ENCODE measurements at places on chromosomes 1 and 21.

DNA sequence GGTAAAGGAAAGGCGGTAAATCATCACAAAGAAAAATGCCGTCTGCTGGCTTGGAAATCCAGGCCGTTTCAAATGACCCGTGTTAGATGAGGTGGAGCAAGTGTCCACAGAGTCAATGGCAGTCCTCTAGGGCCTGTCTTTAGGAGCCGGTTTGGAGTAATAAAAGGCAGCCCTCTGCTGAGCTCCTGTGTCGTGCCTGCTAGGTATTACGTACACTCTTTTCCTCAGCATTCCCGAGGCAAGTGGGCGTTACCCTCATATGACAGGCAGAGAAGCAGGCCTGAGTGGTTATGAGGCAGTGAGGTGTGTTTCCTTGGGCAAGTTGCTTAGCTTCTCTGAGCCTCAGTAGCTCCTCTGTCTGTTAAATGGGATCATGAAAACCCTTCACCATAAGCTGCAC is 7.7 kb downstream of the NENF start:
- no peak for DNase-seq

DNA sequence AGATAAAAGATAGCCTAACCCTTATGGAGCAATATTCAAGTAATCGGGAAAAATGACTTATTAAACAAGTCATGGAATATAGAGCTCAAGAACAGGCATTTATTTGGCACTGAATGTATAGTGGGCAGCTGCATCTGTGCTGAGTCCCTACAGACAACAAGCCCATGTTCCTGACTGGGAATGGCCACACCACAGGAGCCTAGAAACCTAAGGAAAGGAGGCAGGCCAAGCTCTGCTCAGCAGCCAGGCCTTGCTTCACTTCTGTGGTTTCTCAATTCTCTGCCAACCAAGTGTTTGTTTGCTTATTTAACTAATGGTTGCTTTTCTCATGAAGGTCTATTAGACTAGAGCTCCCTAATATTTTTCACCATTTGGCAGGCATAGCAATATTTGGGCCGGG is 21.5 kb downstream of the AK2 start:
- DNase-seq: no peak

GRCh38 chr1:82225421-82226185 is 424.9 kb downstream of the ADGRL2 start:
- peak; percentile 83 for DNase-seq

DNA sequence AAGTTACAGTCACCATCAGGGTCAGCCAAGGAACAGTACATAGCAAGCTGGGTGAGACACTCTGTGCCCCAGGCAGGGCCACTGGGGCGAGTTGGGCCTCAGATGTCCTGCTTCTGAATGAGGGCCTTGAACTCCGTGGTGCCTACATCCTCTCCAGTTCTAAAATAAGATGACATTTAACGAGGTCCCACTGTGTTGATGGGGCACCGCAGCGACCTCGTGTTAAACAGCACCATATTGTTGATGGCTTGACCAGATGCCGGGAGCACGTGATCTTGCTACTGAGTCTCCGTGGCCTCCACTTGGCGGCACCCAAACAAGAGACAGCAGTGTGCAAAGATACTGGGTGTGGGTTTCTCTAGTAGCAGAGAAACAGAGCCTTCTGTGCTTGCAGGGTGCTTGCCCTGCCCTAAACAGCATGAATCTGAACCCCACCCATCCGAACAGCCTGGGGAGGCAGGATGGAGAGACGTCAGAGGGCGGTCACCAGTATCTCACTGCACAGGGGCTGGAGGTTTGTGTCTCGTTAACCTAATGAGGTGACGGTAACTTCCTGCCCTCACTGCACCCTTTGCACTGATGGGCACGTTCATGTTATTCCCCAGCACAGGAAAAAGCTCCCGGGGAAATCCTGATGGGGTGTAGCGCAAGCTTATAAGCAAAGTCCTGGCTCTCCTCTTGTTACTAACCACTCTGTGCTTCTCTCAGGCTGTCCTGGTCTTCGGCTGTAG is 324.4 kb downstream of the AJAP1 start:
- no peak for DNase-seq

GRCh38 chr1:164629971-164630370 is 71.0 kb downstream of the PBX1 start:
- no peak for DNase-seq

GRCh38 chr1:82179131-82179530 is 378.4 kb downstream of the ADGRL2 start:
- no peak for DNase-seq

DNA sequence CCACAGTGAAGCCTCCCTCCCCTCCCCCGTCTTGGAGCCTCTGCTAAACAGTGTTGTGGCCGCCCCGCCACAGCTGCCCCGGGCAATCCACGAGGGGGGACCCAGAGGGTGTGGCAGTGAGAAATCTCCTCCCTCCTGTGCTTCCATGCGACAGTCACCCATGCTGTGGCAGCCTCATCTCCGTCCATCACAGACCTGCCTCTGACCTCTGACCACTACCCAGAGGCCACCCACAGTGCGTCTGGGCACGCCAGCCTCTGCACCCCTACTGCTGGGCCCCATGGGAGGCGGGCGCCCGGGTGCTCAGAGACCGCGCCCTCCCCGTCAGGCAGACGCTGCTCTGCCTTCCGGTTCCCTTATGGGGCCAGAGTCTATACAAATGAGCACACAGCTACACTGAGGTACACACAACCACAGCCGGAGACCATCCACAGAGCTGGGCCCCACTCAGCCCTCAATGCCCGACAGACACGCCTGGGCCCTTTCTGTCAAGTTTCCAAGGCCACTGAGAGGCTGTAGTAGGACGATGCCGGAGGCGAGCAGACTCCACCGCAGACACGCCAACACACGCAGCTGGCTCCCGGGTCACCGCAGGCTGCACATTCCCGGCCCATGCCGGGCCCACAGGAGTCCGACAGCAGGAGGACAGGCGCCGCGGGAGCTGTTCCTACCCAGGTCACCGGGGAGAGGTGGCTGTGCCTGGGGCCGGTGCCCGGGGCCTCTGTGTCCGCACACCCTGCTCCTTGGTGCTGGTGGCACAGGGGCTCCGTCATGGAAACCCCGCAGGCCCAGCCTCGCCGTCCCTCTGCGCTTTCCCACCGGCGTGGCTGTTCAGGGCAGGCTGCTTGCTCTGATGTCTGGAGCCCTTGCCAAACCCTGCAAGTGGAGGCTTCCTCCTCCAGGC is 23.9 kb upstream of the TMEM52 start:
- DNase-seq: no peak

- DNase-seq: peak; percentile 45
Measured at GRCh38 chr1:207868251-207868773, 42.6 kb downstream of the CD34 start.

- no peak for DNase-seq
Measured at GRCh38 chr1:244678697-244679096, 25.8 kb downstream of the DESI2 start.

GRCh38 chr1:208182880-208183645 is 61.1 kb downstream of the PLXNA2 start:
- DNase-seq: no peak

GRCh38 chr1:20339811-20340457 is 49.3 kb downstream of the VWA5B1 start:
- no peak for DNase-seq

- DNase-seq: no peak
Measured at GRCh38 chr1:164183854-164184635, 374.9 kb upstream of the PBX1 start.

DNA sequence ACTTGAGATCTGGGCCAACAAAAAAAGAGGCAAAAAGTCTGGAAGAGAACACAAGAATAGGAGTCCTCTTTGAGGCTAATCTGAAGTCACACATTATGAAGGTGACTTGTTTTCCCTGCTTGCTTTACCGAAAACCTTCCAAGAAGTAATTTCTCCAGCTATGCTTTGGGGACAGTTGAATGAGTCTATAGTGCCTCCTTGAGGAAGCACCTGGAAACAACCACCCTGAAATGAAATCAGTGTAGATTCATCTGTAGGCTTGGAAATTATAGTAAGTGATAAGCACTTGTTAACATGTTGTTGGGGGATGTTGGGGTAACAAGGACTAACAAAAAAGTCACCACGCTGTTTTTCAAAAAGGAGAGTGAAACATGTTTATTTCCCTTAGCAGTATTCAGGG is 23.4 kb upstream of the RPTN start:
- peak; percentile 31 for DNase-seq

DNA sequence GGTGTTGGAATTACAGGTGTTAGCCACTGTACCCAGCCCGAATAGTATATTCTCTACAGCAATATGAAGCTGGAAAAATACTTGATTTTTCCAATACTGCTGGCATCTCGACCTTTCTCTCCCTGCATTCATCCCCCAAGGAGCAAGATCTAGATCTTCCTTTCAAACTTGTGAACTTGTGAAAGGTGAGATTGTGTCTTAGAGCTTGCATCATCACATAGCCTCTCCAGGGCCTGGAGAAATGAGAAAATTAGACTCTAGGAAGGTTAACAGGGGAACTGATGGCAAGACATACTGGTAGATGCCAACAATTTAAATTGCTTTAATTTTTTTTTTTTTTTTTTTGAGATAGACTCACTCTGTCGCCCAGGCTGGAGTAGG is 2.1 kb downstream of the PRUNE1 start:
- no peak for DNase-seq

- DNase-seq: peak; percentile 67
Measured at GRCh38 chr1:47181955-47182675, 7.7 kb downstream of the PDZK1IP1 start.

- DNase-seq: no peak
Measured at GRCh38 chr1:100767176-100767890, 47.8 kb downstream of the VCAM1 start.

DNA sequence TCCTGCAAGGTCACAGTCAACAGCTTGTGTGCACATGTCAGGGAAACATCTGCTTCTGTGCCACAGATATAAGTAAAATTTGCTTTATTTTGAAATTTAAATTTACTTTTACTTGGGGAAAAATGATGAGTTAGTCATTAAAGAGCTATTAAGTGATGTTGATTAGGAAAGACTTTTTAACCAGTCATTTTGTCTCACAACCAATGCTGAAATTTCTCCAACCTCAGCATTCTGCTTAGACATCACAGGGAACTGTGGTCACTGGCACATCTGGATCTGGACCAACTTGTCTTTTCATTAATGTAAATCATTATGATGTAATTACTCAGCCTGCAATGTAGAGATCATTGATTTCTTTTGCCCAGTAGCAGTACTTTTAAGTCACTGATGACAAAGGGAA is 301.0 kb downstream of the TTLL7 start:
- no peak for DNase-seq

GRCh38 chr1:119323216-119323982 is 45.2 kb upstream of the HAO2 start:
- no peak for DNase-seq

GRCh38 chr1:98406352-98407088 is 255.0 kb upstream of the SNX7 start:
- DNase-seq: no peak

DNA sequence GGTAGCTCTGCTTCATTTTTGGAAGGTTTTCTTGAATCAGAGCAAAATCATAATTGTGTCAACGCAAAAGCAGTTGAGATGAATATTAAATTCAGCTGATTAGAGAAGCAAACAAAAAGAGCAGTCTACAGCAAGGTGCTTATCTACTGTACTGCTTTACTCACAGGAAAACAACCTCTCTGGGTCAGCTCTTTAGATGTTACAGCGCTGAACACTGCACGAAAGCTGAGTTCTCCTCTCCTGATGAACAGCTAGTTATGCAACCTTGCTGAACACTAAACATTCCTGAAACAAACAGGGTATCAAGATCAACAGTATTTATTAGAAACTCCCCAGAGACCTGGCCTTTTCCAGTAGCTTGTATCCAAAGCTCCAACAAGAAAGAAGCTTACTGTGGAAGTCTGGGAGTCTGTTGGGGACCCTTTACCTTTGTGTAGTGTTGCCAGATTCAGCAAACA is 41.3 kb downstream of the TBCE start:
- DNase-seq: peak; percentile 50

GRCh38 chr1:172494166-172494565 is 38.8 kb upstream of the SUCO start:
- no peak for DNase-seq

DNA sequence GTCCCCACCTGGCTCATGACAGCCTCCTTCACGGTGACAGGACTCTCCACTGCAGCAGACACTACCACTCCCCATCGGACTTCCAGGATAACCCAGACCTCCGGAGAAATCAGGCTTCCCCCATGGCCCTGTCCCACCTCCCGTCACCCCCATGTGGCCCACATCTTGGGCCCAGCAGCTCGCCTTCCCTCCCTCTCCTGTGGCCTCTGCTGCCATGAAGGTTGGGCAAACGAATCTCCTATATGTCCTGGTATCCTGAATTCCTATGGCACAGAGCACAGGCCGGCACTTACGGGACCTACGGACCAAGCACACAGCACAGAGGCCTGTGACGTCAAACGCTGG is 82.0 kb downstream of the NPHP4 start:
- DNase-seq: no peak

GRCh38 chr21:15688809-15689208 is 41.0 kb upstream of the USP25 start:
- DNase-seq: no peak

- DNase-seq: no peak
Measured at GRCh38 chr1:46580140-46580903, 23.7 kb downstream of the MKNK1 start.

- DNase-seq: no peak
Measured at GRCh38 chr1:160494620-160495019, 28.4 kb downstream of the SLAMF6 start.

GRCh38 chr1:202305168-202305567 is 36.6 kb downstream of the UBE2T start:
- no peak for DNase-seq

DNA sequence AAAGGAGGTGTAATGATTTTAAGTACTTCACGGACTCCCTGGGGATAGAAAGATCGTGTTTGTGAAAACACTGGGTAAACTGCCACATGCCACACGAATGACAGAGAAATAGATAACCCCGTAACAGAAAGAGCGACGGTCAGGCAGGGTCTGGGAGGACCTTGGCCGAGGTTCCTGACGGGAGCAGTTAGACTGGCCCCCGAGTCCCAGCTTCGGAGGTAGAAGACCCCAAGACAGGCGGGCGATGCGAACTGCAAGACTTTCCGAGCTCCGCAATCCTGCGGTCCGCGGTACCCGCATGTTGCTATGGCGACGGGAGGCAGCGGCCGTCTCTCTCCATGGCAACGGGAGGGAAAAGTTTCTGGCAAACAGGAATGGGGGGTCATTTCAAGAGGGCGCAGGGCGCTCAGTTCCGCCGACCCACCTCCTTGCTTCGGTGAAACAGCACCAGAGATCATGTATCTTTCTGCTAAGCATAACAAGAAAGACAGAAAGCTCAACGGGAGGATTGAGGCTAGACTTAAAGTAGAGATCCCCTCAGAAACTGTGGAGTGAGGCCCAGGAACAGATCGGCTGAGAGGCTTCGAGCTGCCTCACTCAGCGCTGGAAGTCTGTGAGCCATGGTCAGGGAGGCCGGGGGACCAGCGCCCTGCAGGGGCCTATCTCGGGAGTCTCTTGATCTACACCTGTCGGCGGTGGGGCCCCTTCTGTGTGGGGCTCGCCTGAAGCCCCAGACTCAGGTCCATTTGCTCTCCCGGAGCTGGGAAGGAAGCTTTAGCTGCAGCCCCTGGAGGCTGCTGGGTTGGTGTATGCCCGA is 685 bp upstream of the SYT6 start:
- peak; percentile 8 for DNase-seq

GRCh38 chr1:57605933-57606332 is 182.1 kb upstream of the DAB1 start:
- no peak for DNase-seq

Data from fibroblast of pulmonary artery (primary cell).